HepG2 (cell line): ENCODE measurements at places on chromosomes 4 and X.
A peak's percentile ranks its signal among the peaks of the same experiment; 100 is the strongest.

- H3K27ac ChIP-seq, result no peak overlapping the region
- peaks cover 26% of the 10 kb centered on the region; the same call in 2 of the 3 replicates for H3K36me3 ChIP-seq
- no peak for DNase-seq
- no peak overlapping the region for H3K4me3 ChIP-seq
- no peaks in the 10 kb centered on the region for H3K27me3 ChIP-seq
Measured at GRCh38 chr4:51906167-51906958, 63.4 kb downstream of the DCUN1D4 start.

- no peaks in the 10 kb centered on the region for H3K27me3 ChIP-seq
- DNase-seq, result peak; percentile 33
- H3K36me3 ChIP-seq, result peaks cover under 1% of the 10 kb centered on the region; the same call in 1 of the 3 replicates
- no peak overlapping the region for H3K4me3 ChIP-seq
- H3K4me1 ChIP-seq, result peaks cover 18% of the 10 kb centered on the region
- H3K27ac ChIP-seq, result no peak overlapping the region
Measured at GRCh38 chrX:50093625-50094024, 107.2 kb downstream of the AKAP4 start.

DNA sequence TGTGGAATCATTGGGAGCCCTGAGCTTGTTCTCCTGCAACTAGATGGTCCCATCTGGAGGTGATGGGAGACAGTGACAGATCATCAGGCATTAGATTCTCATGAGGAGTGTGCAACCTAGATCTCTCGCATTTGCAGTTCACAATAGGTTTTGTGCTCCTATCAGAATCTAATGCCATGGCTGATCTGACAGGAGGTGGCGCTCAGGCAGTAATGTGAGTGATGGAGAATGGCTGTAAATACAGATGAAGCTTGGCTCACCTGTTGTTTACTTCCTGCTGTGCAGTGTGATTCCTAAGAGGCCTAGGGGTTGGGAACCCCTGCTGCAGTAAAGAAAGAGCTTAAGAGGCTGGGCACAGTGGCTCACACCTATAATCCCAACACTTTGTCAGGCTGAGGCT, 42.2 kb upstream of the PUDP start:
- no peaks in the 10 kb centered on the region for H3K4me1 ChIP-seq
- DNase-seq, result no peak
- no peak overlapping the region for H3K4me3 ChIP-seq
- no peak overlapping the region for H3K27ac ChIP-seq
- no peaks in the 10 kb centered on the region for H3K27me3 ChIP-seq

- no peaks in the 10 kb centered on the region for H3K36me3 ChIP-seq
- H3K4me1 ChIP-seq, result peaks cover 8% of the 10 kb centered on the region; the same call in 1 of the 2 replicates
- peak; percentile 18 for DNase-seq
- no peak overlapping the region for H3K27ac ChIP-seq
- no peaks in the 10 kb centered on the region for H3K27me3 ChIP-seq
- no peak overlapping the region for H3K4me3 ChIP-seq
Measured at GRCh38 chrX:88425739-88426138, 321.3 kb upstream of the CPXCR1 start.

DNA sequence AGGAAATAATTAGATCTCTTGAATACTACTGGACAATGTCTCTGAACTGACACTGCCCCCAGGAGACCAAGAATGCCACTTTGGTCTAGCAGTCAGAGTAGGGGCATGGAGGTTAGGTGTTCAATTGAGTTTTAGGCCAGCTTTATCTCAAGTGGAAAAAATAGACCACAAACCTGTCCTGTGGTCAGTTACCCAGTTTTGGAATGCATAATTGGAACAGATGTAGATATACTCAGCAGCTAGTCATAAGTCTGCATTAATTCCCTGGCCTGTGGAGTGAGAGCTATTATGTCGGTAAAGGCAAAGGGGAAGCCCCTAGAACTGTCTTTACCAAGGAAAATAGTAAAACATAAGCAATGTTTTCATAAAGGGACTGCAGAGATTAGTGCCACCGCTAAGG, 587.7 kb downstream of the GLUD2 start:
- H3K27me3 ChIP-seq, result no peaks in the 10 kb centered on the region
- H3K4me1 ChIP-seq, result no peaks in the 10 kb centered on the region
- DNase-seq, result no peak
- H3K27ac ChIP-seq, result no peak overlapping the region
- no peaks in the 10 kb centered on the region for H3K36me3 ChIP-seq

DNA sequence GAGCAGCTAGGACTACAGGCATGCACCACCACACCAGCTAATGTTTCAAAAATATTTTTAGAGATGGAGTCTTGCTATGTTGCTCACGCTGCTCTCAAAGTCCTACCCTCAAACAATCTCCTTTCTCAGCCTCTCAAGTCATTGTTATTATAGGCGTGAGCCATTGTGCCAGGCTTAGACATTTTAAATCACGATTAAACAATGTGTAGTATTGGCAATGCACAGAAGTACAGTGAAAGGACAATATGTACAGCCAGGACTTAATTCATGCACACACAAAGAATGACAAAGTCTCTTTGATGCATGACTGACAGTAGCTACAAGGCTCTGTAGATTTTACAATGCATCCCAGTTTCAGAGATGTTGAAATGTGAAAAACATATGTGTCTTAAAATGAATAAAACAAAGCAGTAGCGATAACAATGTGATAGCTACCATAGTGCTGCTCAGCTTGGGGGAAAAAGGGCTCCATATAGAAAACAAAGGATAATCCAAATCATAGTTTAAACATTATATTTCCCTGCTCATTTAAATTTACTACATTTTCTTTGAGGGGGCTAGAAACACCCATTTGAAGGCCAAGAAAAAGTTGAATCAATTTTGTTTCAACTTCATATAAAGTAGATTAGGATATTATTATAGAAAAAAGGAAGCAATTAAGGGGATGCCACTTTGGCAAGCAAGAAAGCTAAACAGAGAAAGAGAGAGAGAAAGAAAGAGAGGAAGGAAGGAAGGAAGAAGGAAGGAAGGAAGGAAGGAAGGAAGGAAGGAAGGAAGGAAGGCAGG, 272.4 kb upstream of the SMIM31 start:
- no peak overlapping the region for H3K4me3 ChIP-seq
- no peaks in the 10 kb centered on the region for H3K4me1 ChIP-seq
- H3K27me3 ChIP-seq, result no peaks in the 10 kb centered on the region
- no peak for DNase-seq
- H3K36me3 ChIP-seq, result no peaks in the 10 kb centered on the region

DNA sequence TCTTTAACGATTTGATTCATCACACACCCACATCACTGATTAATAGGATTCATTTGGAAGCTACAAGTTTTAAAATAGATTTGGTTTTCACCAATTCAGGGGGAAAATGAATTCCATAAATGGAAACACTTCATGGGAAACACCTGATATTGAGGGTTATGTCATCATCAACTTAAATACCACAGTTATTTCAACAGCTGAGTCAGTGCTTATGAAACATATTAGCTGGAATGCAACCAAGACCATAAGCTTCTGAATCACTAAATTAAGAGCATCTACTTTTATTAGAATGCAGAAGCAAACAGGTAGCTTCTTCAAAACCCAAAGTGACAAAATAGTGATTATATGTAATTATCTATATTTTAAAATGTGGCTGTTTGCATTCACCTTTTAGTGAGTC, 207.8 kb upstream of the DCAF8L1 start:
- H3K27me3 ChIP-seq, result no peaks in the 10 kb centered on the region
- no peak overlapping the region for H3K27ac ChIP-seq
- no peaks in the 10 kb centered on the region for H3K36me3 ChIP-seq
- no peak for DNase-seq
- no peak overlapping the region for H3K4me3 ChIP-seq
- H3K4me1 ChIP-seq, result no peaks in the 10 kb centered on the region

DNA sequence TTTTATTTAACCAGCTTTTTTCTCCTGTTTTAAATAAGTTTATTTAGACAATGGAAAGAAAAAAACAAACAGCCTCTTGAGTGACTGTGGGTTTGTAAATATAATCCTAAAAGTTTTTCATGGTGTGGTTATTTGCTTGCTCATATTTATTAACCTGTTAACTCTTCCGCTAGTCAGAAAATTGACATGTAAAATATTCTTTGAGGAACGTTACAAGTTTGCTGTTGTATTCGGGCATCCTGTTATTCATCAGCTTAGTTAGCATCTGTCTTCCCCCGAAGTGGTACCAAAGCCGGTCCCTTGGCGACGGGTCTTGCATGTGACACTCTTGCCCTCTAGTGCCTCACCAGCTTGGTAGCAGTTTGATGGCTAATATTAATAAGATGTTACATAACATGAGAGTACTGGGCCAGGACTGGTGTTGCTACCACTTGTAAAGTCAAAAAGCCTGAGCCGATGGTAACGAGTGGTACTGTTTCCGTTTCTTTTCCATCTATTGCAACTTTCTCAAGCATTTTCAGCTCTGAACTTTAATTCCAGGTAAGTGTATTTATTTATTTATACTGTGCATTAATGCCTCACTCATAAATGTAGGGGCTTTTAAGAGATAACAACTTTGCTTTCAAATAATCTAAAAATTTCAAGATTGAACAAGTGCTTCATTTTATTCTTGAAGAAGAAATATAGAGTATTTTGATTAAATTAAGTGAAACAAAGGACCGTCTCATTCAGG, at the start of gene NDST3:
NDST3 (plus strand) TSS at position 434 of the 733 bp plus-strand sequence. CDS start 19,425 bp downstream, outside the sequence.
- peak; percentile 32 for DNase-seq
- H3K36me3 ChIP-seq, result no peaks in the 10 kb centered on the region
- H3K4me3 ChIP-seq, result peak within 1 kb of the TSS; percentile 63
- H3K27me3 ChIP-seq, result peaks cover 1% of the 10 kb centered on the region; the same call in 1 of the 2 replicates
- H3K4me1 ChIP-seq, result no peaks in the 10 kb centered on the region
